CD4-positive, alpha-beta T cell treated with Interleukin-17A for 4 hours (primary cell): ENCODE measurements at places on chromosomes 7 and 10.

DNA sequence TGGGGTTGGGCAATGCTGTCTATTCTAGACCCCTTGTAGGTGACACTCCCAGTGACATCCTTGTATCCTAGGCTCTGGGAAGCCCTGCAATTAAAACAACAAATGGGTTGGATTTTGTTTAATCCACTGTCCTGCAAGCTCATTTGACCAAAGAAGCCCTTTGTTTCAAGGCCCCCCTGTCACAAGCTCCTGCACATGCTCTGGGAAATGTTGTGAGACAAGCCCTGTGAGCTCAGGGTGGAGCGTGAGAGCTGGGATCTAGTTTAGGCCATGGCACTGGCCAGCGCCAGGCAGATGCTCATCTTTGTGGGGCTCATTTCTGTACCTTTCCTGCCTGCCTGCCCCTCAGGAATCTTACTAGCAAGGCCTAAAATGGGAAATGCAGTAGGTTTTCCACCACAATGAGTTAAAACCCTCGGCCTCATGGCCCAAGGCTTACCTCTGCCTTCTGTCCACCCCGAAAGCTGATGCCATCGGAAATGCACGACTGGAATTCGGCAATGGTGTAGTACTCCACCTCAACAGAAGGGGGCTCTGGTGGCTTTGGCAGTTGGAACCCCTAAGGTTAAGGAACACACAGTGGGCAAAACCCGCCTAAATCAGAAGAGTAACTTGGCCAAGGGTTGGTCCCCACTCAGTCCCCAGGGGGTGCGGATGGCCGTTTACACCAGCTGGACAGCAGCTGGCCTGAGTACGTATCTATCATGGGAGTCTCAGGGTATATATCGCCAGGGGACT lies 112.0 kb downstream of the NEURL1 start:
- peak; percentile 61 for DNase-seq

- DNase-seq = no peak
These were observed 177.7 kb downstream of the GNAT3 start for GRCh38 chr7:80334196-80334595.

DNA sequence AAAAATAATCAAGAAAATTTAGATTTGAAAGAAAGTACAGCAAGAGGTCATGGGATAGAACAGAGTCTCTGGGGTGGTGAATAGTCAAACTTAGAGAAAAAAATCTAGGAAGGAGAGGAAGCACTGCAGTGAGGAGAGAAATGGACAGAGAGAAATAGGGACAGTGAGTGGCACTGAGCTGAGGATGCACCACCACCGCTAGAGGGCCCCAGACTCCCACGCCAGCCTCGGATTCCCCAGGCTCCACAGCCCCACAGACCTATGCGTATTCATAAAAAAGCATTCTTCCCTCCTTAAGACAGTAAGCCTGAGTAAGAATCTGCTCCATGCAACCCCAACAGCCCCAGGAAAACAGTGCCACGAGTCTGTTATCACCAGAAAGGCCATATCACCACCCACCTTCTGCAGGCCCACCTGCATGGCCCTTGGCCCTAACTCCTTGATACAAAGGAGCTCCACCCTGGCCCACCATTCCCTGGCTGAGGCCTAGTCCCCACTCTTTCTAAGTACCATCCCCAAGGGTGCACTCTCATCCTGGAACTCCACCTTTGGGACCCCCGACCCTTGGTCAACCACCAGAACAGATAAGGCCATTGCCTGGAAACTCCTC lies 91.0 kb downstream of the ALOX5 start:
- peak; percentile 83 for DNase-seq

- DNase-seq = no peak
These were observed 270.1 kb downstream of the ARL4A start for GRCh38 chr7:12957487-12957886.
